AG09309 (cell line): ENCODE measurements at places on chromosomes 3 and 15.
A peak's percentile ranks its signal among the peaks of the same experiment; 100 is the strongest.

DNA sequence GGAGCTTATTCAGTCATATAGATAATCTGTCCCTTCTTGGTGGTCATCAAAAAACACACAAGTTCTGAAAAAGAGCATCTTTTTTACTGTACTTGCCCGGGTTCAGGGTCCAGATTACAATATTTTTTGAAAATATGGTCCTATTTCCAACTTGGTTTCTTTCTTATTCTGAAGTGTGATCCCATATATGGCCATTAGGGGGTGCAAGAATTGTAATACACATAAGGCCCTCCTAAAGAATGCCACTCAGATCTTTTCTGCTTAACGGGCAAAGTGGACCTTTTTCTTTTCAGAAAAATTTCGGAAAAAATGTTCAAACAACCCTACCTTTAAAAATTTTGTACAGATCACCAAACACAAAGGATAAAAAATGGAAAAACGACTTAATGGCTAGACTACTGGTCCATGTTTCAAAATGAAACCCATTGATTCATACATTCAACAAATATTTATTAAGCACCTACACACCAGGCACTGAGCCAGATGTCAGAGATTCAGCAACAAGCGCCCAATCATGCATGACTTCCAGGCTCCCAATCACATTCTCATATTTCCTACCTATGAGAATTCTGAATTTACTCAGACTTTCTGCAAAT lies 102.0 kb upstream of the MYRIP start:
- peak; percentile 20 for DNase-seq

- DNase-seq, result no peak
Observed at GRCh38 chr3:80213086-80213485, 445.3 kb upstream of the ROBO1 start.

- no peak for DNase-seq
Observed at GRCh38 chr3:13072239-13072599, 1.0 kb downstream of the IQSEC1 start.

DNA sequence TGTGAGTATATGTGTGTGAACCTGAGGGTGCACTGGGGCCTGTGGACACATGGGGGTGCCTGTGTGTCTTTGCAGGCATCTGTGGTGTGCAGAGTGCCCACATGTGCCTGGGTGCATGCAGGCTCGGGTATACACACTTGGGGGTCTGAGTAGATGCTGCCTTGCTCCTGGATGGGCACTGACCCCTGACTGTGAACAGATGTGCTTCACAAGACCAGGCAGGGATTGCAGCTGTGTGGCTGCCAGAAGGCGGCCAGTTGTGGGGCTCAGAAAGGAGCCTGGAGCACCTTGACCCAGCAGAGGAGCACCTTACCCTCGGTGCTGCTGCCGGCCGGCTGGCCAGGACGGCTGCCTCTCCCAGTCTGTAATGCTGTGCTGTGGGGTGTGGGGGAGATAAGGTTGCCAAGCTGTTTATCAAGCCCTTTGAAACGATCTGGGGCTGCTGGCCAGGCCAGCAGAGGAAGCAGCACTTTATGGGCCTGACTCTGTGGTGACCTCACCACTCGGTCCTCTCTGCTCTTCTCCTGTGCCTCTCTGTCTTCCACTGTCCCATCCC lies 55.5 kb upstream of the MRPS22 start:
- DNase-seq, result no peak

- DNase-seq, result no peak
Observed at GRCh38 chr15:43941555-43941954, 114.8 kb downstream of the WDR76 start.
